ENCODE measurements at places on chromosomes 1 and 21.

DNA sequence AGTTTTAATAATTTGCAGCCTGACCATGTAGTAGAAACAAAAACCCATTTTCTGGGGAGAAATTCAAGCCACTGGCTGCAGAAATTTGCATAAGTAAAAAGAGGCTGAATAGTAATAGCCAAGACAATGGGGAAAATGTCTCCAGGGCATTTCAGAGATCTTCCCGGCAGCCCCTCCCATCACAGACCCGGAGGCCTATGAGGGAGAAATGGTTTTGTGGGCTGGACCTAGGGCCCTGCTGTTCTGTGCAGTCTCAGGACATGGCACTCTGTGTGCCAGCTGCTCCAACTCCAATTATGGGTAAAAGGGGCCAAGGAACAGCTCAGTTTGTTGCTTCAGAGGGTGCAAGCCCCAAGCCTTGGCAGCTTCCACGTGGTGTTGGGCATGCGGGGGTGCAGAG lies 39.7 kb upstream of the FNBP1L start:
- no peak for DNase-seq

DNA sequence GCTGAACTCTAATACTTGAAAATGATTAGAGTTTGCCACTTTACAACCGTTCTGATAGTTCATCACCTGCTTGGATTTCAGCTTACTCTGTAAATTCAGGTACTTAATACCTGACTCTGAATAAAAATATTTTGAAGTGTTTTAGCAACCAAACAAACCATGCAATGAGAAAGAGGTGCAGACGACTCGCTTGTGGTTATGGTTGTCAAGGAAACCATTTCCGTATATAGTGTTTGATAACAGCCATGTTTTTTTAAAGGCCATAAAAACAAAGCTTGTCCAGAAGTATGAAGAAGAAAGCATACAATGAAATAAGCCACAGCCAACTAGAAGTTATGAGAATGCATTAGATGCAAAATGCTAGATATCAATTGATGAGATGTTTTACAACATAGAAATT lies 167.2 kb upstream of the HMCN1 start:
- no peak for DNase-seq

DNA sequence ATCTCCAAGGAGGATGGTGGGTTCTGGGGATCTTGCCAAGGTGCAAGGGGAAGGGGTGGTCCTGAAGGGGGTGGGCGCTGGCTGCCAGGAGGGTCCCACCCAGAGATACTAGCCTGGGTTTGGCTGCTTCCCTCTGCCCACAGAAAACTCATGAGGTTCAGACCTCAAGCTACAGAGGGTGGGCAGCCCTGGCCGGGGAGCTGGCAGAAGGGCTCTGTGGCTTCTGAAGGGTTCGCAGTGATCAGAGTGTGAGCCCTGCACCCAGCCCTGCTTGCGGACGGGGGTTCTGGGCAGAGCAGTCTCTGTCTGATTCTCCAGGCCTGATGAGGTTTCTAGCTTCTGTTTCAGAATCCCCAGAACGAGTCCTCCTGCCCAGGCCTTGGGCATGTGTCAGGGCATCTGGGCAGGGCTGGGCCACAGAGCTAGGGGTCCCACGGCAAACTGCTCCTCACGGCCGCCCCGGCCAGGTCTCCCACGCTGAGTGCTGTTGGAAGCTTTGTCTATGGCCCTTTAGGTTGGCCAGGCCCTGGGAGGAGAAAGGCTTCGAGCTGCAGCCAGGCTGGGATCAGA lies 635 bp upstream of the MMEL1 start:
- DNase-seq: no peak

DNA sequence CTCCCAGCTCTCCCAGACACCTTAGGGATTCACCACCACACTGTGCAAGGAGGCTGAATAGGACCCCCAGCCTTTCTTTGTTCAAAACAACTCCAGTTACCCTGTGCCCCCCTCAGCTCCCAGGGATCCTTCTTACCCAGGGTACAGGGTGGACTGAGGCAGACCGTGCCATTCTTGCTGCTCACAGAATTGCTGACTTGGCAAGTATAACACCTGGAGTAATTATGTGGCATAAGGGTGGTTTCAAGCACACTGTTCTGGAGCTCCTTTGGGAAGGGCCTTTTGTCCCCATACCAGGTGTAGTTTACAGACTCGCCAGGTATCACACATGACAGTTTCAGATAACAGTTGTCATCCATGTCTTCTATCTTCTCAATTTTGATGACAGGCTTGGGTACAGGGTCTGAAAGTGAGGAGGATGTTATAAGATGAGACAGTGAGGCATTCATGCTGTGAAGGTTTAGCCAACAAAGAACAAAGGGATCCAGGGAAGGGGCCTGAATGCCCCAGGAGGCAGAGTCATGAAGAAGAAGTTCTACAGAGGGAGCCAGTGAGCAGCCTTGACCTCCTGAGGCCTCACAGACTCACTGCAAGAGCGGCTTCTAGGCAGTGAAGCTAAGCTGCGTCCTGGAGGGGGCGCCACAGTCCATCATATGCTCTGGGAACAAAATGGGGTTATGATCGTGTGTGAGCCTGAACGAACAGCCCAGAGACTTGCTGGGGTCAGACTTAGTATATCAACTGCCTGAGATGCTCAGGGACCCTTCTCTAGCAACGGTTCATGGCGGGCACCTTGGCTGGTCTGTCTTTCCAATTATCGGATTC lies 30.3 kb downstream of the CD48 start:
- DNase-seq: peak; percentile 57

GRCh38 chr1:17434016-17434415 lies 5.5 kb downstream of the RCC2 start:
- no peak for DNase-seq

- peak; percentile 59 for DNase-seq
Observed at GRCh38 chr1:32393832-32394140, 455 bp downstream of the BSDC1 start.

DNA sequence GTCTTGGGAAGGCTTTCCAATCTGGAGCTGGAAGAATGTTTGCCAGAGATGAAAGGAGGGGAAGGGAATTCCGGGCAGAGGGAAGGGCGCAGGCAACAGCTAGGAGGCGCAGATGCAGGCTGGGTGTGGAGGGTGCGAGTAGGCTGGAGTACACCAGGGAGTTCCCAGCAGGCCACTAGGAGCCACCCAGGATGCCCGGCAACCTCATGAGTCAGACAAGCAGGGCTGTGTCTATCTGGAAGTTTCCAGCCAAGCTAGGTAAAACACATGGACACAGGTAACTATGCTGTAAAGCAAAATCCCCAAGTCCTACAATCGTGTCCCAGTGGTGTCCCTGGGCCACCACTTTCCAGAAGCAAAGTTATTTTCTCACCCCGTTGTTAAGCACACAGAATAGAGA lies 990 bp upstream of the NBL1 start:
- no peak for DNase-seq

DNA sequence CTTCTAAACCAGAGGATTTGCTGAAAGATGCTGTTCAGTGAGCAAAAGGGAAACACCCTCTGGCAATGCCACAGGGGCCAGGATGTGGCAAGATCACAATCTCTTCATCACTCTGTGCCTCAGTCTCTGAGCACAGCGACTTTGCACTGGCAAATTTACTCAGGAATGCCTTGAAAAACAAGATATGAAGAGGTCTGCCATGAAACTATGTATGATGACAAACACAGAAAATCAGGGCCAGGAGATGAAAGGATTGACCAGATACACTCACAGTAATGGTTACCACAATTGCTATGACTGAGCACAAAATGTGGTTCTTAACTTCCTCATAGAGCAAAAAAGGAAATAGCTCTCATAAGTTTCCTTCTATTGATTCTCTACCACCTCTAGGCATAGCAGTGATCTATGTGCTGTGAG lies 5.8 kb downstream of the TTC13 start:
- DNase-seq: no peak

- peak; percentile 68 for DNase-seq
Observed at GRCh38 chr1:68173936-68174737, 58.2 kb downstream of the WLS start.

- no peak for DNase-seq
Observed at GRCh38 chr1:161427733-161428516, 60.2 kb upstream of the CFAP126 start.

- DNase-seq: peak; percentile 67
Observed at GRCh38 chr1:31701091-31701736, 2.6 kb downstream of the COL16A1 start.

DNA sequence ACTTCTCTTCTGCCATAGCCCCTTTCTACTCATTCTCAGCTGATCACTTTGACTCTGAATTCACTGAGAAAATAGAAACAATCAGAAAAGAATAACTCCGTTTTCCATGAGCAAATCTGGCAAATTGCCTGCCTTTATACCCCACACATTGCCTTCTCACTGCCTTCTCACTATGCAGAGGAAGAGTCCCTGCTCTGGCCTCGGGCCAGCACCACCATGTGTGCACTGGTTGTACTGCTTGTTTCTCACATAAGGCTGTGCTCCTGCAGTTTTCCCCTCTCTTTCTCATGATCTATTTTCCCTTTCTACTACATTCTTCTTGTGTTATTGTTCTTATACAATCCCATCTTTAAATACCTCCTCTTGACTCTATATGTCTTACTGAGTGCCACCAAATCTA lies 2.3 kb upstream of the HMGCS2 start:
- peak; percentile 63 for DNase-seq

DNA sequence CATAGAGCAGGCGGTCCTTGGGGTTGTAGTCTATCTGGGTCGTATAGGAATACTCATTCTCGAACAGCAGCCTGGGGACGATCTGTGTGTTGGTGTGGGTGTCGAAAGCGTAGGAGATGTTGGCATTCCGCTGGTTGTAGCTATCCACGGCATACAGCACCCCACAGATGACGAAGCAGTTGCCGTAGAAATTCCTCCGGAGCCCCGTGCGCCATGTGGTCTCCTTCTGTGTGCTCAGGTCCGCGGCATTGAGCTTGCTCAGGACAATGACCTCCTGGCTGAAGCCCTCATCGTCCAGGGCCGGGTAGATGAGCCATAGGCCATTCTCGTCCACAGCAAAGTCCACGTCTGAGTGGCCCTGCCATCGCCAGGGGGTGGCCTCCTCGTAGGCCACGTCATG lies 39.9 kb downstream of the OLFML2B start:
- DNase-seq: no peak

DNA sequence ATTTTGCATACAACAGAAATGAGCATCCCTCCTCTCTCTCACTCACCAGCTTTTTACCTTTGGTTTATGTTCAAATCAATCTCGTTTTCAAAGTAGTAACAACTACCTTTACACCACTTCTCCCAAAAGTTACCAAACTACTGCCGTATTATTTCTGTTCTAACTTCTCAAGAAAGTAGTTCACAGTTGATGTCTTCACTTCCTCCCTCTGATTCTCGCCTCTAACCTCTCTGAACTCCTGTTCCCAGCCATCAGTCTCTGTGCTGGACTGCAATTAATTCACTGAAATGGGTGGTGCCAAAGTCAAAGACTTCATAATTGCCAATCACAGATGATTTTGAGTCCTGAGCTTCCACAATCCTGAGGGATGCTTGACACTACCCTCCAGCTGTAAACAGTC lies 54.0 kb downstream of the ZNF281 start:
- DNase-seq: no peak

GRCh38 chr21:43794311-43794710 lies 4.9 kb downstream of the RRP1 start:
- no peak for DNase-seq

GRCh38 chr1:182301467-182302198 lies 90.0 kb downstream of the GLUL start:
- peak; percentile 51 for DNase-seq

DNA sequence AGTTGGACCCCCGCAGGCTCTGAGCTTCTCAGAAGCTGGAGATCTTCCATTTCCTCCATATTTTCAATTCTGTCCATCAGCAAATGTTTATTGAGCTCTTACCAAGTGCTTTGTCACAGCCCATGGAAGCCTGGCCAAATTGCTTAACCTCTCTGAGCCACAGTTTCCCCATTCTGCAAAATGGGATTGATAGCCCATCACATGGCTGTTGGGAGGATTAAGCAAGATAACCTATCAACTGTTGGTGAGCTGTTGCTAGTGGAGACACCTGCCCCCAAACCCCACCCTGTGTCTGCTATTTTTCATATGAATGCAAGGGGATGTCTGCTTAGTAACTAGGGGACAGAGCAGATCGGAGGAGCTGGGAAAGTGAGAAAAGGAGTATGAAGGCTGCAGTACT lies 38.3 kb downstream of the CD34 start:
- no peak for DNase-seq

- DNase-seq: no peak
Observed at GRCh38 chr1:64172458-64172983, 30.9 kb upstream of the UBE2U start.

DNA sequence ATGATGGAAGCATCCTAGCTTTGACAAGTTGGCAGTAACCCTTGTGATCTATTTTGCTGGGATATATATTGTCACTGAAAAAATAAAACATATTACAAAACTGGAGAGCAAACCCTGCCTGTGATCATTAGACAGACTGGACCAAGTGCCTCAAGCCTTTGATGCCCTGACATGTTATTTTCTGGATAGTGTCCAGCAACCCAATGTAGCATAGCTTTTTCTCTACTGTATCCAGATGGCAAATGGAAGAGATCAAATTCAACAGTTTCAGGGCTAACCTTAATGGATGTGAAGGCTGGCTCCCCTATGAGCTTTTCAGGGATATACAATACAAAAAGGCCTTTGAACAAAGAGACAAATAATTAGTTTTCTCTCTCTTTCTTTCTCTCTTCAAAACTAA lies 25.1 kb downstream of the WARS2 start:
- no peak for DNase-seq

DNA sequence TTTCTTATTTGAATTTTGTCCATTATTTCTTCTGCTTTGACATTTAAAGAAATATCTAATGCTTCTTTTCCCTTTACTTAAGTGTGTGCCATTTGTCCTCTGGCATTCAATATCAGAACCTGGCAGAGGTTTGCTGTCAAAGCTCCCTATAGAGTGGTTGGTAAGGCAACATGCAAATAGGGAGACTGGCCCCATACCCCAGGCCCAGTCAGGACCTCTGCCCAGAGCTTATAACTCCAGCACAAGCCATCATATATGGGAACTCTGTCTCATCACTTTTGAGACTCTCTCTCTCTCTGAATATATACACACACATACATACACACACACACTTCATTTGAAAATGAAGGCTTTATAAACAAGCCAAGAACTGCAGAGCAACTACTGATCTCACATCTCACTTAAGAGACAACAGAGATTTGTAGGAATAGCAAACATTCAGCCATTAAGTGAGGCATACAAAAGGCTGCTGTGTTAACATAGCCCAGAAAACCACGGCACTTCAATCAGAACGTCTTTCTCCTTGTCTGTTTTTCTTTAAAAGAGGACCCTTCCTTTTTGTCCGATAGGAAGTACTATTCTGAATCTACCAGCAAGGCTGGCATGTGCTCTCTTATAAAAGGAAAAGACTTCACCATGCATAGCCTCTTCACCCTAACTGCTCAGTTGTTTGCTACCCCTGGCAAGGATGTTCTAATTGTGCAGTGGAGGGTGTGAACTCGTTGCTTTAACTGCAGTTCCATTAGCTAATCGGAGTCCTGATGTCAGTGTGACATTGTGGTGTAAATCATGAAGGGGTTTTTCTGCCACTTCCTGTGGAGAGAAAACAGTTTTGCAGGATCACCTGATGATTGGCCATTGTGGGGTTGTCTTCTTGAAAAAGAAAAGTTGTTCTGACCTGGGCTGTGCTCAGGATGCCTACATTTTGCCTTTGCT lies 101.7 kb downstream of the NR5A2 start:
- DNase-seq: no peak

GRCh38 chr1:192986110-192986747 lies 72.9 kb downstream of the UCHL5 start:
- DNase-seq: no peak

Data from thyroid gland (tissue), 4 donors.